ENCODE measurements at places on chromosomes 6 and 20. TPM values are rescaled to one million over a fixed set of nuclear protein-coding genes. Genes with fewer than 3 reads are reported as not detected.

- no peak for DNase-seq
These were observed 57.1 kb upstream of the BTN3A2 start for GRCh38 chr6:26307850-26308249.

- peak; percentile 8 for DNase-seq
These were observed at the start of gene LHFPL5 for GRCh38 chr6:35804996-35805736. LHFPL5 (plus strand) TSS chr6:35805352; CDS start chr6:35805671, 319 bp downstream.

DNA sequence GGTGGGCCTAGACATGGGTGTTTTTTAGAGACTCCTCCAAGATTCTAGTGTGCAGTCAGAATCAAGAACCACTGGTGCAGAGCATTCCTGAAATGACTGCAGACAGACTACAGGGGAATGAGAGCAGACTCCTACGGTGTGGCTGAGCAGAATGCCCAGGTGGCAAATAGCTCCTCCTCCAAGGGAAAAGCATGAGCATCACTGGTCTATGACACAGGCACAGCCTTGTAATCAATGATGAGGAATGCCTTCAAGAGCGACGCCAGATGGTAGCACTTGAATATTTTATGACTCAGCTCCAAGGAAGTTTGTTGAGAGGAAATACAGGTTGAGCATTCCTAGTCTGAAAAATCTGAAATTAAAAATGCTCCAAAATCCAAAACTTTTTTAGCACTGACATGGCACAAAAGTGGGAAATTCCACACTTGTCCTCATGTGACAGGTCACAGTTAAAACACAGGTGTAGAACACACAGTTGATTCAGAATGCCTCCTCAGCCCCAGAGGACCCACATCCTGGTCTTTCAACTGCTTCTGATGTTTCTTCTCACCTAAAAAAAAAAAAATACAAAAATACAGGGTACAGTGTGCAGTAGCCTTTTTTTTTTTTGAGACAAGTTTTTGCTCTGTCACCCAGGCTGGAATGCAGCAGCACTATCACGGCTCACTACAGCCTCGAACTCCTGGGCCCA is 10.6 kb upstream of the FAM8A1 start:
- no peak for DNase-seq

GRCh38 chr6:20790032-20790791 is 256.0 kb downstream of the CDKAL1 start:
- no peak for DNase-seq

DNA sequence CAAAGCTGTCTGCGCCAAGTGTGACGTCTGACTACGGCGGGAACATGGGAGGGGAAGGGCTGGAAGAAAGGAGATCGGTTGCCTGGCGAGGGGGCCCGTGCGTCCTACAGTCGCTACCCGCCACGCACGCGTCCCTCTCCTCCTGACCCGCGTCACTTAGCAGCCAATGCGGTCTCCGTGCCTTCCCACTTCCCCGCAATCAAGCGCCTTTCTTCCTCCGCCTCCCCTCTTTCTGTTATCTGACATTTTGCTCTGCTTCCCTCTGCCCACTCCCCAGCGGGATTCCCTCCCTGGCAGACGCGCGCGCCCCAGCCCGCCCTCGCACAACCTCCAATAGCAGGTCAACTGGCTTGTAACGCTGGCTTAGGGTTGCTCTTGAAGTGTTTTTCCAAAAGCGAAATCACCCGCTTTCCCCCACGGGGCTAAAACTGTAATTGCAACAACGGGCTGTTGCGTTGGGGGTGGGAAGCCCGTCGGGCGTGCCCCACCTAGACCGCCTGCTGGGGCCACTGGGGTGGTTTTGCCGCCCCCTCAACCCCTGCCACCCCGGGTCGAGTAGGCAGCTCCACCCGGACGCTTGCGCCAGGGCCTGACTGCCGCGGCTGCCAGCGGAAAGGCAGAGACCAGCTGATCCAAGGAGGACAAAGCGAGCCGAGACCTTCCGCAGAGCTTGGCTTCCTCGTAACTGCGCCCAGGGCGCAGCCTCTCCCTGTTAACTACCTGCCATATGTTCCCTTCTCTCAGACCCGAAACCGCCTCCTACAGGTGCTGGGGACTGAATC is 6.2 kb upstream of the SOX4 start:
- peak; percentile 77 for DNase-seq

- no peak for DNase-seq
These were observed 17.7 kb downstream of the SNX9 start for GRCh38 chr6:157840776-157841175.

Gene DLL1
- total RNA-seq: 10.6 TPM

DNA sequence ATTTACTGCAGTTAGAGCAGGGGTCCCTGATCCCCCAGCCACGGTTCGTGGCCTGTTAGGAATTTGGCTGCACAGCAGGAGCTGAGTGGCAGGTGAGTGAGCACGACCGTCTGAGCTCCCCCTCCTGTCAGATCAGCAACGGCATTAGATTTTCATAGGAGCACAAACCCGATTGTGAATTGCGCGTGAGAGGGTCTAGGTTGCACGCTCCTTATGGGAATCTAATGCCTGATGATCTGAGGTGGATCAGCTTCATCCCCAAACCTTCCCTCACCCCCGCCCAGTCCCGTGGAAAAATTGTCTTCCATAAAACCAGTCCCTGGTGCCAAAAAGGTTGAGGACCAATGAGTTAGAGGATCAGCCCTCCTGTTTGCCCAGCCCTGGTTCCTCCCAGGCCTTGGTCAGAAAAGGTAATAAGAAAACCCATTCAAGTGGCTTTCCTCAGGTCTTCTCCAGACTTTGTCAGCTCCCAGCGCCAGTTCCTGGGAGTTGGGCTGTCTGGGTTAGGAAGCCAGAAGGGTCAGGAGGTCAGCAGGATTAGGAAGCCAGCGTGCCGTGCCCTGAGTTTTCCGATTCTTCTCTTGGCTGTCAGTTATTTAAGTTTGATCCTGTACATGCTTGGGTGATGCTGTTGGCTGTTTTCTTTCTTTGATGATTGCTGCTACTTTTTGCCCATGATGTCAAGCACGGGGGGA is 139.9 kb upstream of the PMEPA1 start:
- DNase-seq: no peak

- no peak for DNase-seq
These were observed 68.6 kb downstream of the ESR1 start for GRCh38 chr6:151876122-151876521.

- DNase-seq: peak; percentile 93
These were observed 53.9 kb upstream of the HFE start for GRCh38 chr6:26033085-26033940.

Gene HLA-DQA1
- not detected for total RNA-seq

Gene BMP2
- total RNA-seq: 11.4 TPM

DNA sequence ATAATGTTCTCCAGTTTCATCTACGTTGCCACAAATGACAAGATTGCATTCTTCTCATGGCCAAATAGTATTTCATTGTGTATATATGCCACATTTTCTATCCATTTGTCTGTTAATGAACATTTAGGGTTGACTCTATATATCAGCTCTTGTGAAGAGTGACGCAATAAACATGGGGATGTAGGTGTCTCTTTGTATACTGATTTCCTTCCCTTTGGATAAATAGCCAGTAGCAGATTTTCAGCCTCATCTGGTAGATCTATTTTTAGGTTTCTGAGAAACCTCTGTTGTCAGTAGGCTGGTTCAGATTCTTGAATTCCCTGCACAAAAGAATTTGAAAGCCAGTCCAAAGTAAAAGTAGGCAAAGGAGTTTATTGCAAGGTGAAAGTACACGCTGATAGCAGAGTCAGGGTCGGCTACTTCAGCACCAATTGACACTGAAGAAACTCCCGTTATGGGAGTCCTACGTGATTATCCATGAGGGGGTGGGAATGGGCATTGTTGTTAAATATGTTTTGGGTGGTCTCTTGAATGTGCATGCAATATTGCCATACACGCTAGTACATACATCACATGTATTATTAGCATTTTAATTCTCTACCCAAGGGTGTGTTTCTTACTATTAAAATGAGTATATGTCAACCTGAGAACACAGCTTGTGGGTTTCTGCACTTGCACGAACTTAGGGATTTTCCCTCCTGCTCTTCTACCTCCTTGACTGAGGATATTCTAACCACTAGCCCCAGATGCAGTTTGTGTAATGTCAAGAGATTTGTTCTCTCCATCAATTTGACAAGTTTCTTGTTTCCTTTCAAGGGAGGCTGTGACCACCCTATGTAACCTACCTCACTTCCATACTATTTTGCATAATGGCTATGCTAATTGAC is 14.4 kb upstream of the SLC17A2 start:
- DNase-seq: no peak

Gene FNDC11
- 0.73 TPM for total RNA-seq

Gene LY6G6F
- total RNA-seq: 0.36 TPM

DNA sequence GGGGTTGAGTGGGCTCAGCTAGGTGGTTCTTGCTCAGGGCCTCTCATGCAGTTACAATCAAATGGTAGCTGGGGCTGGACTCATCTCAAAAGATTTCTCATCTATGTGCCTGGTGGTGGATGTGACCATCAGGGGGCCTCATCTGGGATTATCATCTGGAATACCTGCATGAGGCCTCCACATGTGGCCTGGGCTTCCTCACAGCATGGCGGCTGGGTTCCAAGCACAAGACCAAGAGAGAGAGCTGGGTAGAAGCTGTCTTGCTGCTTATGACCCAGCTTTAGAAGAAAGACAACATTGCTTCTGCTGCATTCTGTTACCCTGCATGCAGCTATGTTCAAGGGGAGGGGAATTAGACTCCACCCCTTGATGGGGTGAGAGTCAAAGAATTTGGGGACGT is 22.5 kb downstream of the ARHGAP40 start:
- DNase-seq: no peak

DNA sequence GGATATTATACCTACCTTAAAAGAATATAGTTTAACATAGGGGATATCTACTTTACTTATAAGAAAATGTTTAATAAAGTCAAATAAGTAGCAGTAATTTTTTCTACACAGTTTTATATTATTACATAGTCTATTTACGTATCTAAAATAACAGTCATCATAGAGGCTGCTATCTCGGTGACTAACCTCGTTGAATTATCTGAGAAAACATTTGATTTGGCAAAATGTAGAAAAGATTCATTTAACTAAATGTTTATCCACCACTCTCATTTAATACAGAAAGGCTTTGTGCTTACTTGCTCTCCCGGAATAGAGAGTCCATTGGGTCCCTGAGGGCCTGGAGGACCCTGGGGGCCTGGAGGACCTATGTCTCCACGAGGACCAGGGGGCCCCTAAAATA is 103.6 kb downstream of the COL12A1 start:
- no peak for DNase-seq

DNA sequence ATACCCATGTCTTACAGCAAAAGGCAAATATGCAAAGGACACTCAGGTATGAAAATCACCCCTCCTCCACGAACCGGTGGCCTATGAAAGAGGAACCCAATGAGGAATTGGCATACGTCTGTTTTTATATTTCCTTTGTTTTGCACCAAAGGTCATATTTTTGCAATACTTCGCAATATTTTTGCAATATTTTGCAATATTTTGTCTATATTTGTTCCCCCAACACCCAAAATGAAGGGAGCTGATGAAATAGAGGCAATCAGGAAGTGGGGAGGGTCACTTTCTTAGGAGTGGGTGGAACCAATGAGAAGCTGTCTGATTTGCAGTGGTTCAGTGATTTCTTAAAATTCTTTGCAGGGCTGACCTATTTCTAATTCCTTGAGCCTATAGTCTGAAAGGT is 296.8 kb upstream of the TSHZ2 start:
- DNase-seq: no peak

Gene ATXN1
- total RNA-seq: 38.8 TPM

Gene RNF144B
- total RNA-seq: 3.3 TPM

DNA sequence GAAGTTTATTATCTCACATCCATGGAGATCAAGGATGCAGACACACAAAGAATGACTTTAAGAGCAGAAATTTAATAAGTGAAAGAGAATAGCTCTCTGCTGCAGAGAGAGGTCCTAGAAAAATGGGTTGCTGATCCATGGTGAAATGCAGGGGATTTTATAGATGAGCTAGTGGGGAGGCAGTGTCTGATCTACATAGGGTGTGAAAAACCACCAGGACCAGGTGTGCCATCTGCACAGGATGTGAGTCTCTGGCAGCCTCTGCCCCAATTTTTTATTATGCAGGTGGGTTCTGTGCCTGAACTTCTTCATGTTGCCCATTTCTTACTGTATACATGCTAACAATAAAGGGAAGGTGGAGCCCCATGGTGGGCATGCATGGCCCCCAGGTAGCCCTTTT is 19.9 kb upstream of the NANP start:
- no peak for DNase-seq

Data from cerebellum (tissue), 4 donors.